Natural killer cell treated with Interleukin-12 subunit alpha and Interleukin-12 subunit beta and Interleukin-15 and Interleukin-18, amount 100 ng/mL, for 72 hours (primary cell): ENCODE measurements at places on chromosomes 12 and 14. TPM values are rescaled to one million over a fixed set of nuclear protein-coding genes. Genes with fewer than 3 reads are reported as not detected.

FAM186B gene
- total RNA-seq = 2.0 TPM

GZMB gene
- 2,090 TPM for total RNA-seq

HCAR3 gene
- total RNA-seq = not detected

METTL3 gene
- 66.8 TPM for total RNA-seq

GALNT8 gene
- total RNA-seq = 0.50 TPM

DIO2 gene
- total RNA-seq = not detected

NFE2 gene
- 3.7 TPM for total RNA-seq

SLC6A13 gene
- total RNA-seq = 1.9 TPM

RTL1 gene
- total RNA-seq = not detected

POTEG gene
- not detected for total RNA-seq
